Activated CD4-positive, alpha-beta memory T cell treated with anti-CD3 and anti-CD28 coated beads for 36 hours (primary cell): ENCODE measurements at places on chromosomes 13 and 19. TPM values are rescaled to one million over a fixed set of nuclear protein-coding genes. Genes with fewer than 3 reads are reported as not detected.
A peak's percentile ranks its signal among the peaks of the same experiment; 100 is the strongest.

DNA sequence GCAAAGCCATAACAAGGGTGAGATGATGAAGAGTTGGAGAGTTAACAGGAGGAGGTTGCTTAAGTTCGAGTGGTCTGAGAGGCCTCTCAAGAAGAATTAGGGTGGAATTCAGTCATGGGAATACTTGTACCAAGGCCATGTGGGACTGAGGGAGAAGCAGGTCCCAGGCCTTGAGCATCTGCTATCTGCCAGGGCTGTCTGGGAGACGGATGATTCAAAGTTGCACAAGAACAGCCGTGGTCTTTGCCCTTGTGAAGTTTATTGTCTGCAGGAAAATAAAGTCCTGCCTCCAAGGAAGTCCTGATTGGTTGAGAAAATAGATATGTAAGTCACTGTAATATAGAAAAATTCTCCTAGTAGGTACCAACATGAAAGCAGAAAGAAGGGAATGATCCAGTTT is 178.8 kb upstream of the RFC3 start:
- H3K27ac ChIP-seq = peak overlapping the region; percentile 92
- DNase-seq = no peak
- no peaks in the 10 kb centered on the region for H3K27me3 ChIP-seq
- H3K36me3 ChIP-seq = no peaks in the 10 kb centered on the region

- peaks cover 5% of the 10 kb centered on the region for H3K27me3 ChIP-seq
- no peak overlapping the region for H3K4me3 ChIP-seq
- no peak for DNase-seq
- no peaks in the 10 kb centered on the region for H3K4me1 ChIP-seq
- no peak overlapping the region for H3K27ac ChIP-seq
Measured at GRCh38 chr13:111401151-111401550, 80.7 kb downstream of the TEX29 start.

DNA sequence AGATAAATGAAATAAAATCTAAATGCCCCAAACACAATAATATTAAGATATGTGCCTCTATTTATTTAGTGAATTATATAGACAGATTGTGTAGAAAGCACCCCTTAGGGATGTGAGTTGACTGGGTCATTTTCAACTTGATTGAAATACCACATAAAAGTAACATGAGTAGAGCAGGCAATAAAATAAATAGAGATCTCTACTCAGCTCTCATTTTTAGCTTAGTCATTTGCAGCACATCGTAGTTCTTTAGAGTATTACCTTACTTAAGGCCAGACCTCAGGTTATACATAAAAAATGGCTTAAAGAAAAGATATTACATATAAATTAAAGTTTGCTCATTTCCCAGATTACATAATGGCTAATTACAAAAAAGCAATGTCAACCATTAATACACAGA is 1525.6 kb upstream of the PRR20A start:
- no peak overlapping the region for H3K4me3 ChIP-seq
- no peaks in the 10 kb centered on the region for H3K4me1 ChIP-seq
- DNase-seq = no peak
- H3K27ac ChIP-seq = no peak overlapping the region

GRCh38 chr13:23348262-23349127 is 85.0 kb downstream of the SACS start:
- H3K27me3 ChIP-seq = no peaks in the 10 kb centered on the region
- no peak overlapping the region for H3K4me3 ChIP-seq
- no peak overlapping the region for H3K27ac ChIP-seq
- no peak for DNase-seq
- peaks cover 84% of the 10 kb centered on the region for H3K36me3 ChIP-seq

DNA sequence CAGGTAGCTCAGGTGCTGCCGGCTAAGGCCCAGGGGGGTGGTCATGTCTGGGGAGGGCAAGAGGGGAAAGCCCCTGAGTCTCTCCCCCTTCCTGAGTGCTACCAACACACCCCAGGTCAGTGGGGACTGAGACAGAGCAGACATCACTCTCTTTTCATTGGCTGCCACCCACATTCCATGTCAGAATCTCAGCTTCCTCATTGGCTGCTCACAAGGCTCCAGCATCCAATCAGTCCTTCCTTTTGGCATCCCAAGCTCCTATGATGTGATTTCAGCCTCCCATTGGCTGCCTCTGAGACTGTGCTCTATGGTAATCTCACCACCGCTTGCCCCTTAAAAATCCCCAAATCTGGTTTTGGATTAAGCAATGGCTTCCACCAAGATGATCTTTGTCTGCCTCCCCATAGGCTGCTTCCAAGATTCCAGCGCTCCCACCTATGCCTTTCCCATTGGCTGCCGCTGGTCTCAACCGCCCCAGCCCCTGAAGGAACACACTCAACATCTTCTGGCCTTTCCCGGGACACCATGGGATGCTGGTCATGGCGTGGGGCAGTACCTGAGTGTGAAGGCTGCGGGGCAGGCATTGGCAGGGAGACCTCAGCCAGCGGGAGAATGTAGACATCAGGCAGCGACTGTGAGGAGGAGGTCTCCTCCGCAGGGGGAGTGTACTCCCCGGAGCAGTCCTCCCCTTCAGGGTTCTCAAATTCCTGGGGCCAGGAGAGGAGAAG is 2.0 kb downstream of the LMTK3 start:
- no peak for DNase-seq
- no peak overlapping the region for H3K27ac ChIP-seq
- no peaks in the 10 kb centered on the region for H3K36me3 ChIP-seq
- H3K4me3 ChIP-seq = no peak overlapping the region

DNA sequence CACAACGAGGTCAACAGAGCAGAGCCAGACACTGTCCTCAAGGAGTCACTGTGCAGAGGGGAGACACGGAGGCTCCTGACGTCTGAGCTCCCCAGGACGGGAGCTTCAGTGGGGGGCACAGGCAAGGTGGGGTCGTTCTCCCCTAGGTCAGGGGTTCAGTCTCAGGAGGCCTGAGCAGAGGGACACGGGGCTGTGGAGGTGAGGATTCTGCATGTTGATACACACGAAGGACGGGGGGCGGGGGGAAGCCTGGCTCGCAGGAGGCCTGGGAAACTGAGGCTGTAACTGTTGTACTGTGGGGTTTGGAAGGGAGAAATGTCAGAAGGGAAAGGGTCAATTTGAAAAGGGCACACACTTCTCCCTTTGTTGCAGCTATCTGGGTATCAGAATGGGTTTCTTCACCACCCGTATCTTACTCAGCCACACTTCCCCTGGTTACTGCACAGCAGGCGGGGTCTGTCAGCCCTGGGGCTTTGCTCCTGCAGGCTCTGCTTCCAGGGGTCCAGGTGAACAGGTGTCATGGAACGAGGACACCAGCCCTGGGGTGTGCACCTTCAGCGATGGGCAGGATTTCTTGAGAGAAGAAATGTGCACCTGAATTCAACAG is 748 bp upstream of the SIGLEC8 start:
- DNase-seq = no peak
- H3K27me3 ChIP-seq = peaks cover 22% of the 10 kb centered on the region
- no peak overlapping the region for H3K27ac ChIP-seq
- no peak overlapping the region for H3K4me3 ChIP-seq
- no peaks in the 10 kb centered on the region for H3K36me3 ChIP-seq

Gene SIGLEC12
- 0.24 TPM for total RNA-seq

GRCh38 chr19:16207490-16208025 is 9.8 kb downstream of the AP1M1 start:
- no peak for DNase-seq
- H3K4me1 ChIP-seq = peaks cover 40% of the 10 kb centered on the region
- peak overlapping the region; percentile 23 for H3K27ac ChIP-seq
- H3K27me3 ChIP-seq = no peaks in the 10 kb centered on the region
- H3K36me3 ChIP-seq = peaks cover 59% of the 10 kb centered on the region
- H3K4me3 ChIP-seq = no peak overlapping the region

Gene CD209
- not detected for total RNA-seq

GRCh38 chr19:36266375-36266961 is 51.6 kb downstream of the ZNF146 start:
- H3K27me3 ChIP-seq = no peaks in the 10 kb centered on the region
- H3K36me3 ChIP-seq = peaks cover 2% of the 10 kb centered on the region
- DNase-seq = no peak
- no peak overlapping the region for H3K27ac ChIP-seq

GRCh38 chr19:47699360-47699917 is 13.8 kb upstream of the EHD2 start:
- peaks cover 10% of the 10 kb centered on the region for H3K36me3 ChIP-seq
- no peaks in the 10 kb centered on the region for H3K27me3 ChIP-seq
- H3K27ac ChIP-seq = no peak overlapping the region

GRCh38 chr13:25874064-25874737 is 177.6 kb downstream of the SHISA2 start:
- peak overlapping the region; percentile 4 for H3K27ac ChIP-seq
- DNase-seq = peak; percentile 20
- no peak overlapping the region for H3K4me3 ChIP-seq
- H3K36me3 ChIP-seq = no peaks in the 10 kb centered on the region
- H3K27me3 ChIP-seq = no peaks in the 10 kb centered on the region

Gene C19orf18
- not detected for total RNA-seq

Gene ZNF709
- total RNA-seq = 2.4 TPM

DNA sequence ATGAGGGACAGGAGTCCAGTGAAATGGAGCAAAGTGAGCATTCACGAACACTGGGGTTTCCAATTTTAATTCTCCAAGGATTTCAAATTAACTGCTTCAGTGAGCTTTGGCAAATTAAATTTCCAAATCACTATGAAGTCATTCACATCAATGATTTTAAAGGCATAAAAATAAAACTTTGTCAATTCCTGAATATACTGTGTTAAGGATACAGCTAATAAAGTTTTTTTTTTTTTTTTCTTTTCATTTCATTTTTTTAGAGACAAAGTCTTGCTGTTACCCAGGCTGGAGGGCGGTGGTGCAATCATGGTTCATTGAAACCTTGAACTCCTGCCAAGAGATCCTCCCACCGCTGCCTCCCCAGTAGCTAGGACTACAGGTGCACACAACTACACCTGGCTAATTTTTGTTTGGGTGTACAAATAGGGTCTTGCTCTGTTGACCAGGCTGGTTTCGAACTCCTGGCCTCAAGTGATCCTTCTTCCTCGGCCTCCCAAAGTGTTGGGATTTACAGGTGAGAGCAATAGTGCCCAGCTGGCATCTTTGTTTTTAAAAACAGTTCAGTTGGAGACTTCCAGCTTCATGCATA is 21.9 kb downstream of the RBM26 start:
- H3K4me3 ChIP-seq = no peak overlapping the region
- no peak for DNase-seq
- no peaks in the 10 kb centered on the region for H3K27me3 ChIP-seq
- peaks cover 11% of the 10 kb centered on the region for H3K36me3 ChIP-seq
- H3K27ac ChIP-seq = no peak overlapping the region

- no peaks in the 10 kb centered on the region for H3K27me3 ChIP-seq
- no peaks in the 10 kb centered on the region for H3K36me3 ChIP-seq
- H3K4me1 ChIP-seq = peaks cover 24% of the 10 kb centered on the region
- H3K4me3 ChIP-seq = no peak overlapping the region
- no peak for DNase-seq
Measured at GRCh38 chr13:39820606-39821005, 165.1 kb downstream of the COG6 start.

Gene MCF2L
- total RNA-seq = 7.1 TPM

- H3K4me3 ChIP-seq = no peak overlapping the region
- no peak overlapping the region for H3K27ac ChIP-seq
- H3K27me3 ChIP-seq = no peaks in the 10 kb centered on the region
- H3K36me3 ChIP-seq = peaks cover 10% of the 10 kb centered on the region
Measured at GRCh38 chr19:5971714-5972354, 6.1 kb downstream of the RANBP3 start.

GRCh38 chr13:110329798-110330461 is 22.8 kb downstream of the COL4A2 start:
- no peak overlapping the region for H3K27ac ChIP-seq
- H3K27me3 ChIP-seq = peaks cover 16% of the 10 kb centered on the region
- no peak for DNase-seq
- no peak overlapping the region for H3K4me3 ChIP-seq

Gene ZNF132
- 3.1 TPM for total RNA-seq

Gene RAB20
- total RNA-seq = 1.4 TPM

- no peaks in the 10 kb centered on the region for H3K27me3 ChIP-seq
- H3K4me3 ChIP-seq = no peak overlapping the region
- DNase-seq = no peak
Measured at GRCh38 chr13:104584481-104584880, 1518.3 kb upstream of the SLC10A2 start.

- H3K27ac ChIP-seq = no peak overlapping the region
- no peak overlapping the region for H3K4me3 ChIP-seq
- no peaks in the 10 kb centered on the region for H3K36me3 ChIP-seq
- DNase-seq = no peak
- peaks cover 3% of the 10 kb centered on the region for H3K4me1 ChIP-seq
- peaks cover 24% of the 10 kb centered on the region for H3K27me3 ChIP-seq
Measured at GRCh38 chr13:77925616-77926015, 7.0 kb upstream of the EDNRB start.

DNA sequence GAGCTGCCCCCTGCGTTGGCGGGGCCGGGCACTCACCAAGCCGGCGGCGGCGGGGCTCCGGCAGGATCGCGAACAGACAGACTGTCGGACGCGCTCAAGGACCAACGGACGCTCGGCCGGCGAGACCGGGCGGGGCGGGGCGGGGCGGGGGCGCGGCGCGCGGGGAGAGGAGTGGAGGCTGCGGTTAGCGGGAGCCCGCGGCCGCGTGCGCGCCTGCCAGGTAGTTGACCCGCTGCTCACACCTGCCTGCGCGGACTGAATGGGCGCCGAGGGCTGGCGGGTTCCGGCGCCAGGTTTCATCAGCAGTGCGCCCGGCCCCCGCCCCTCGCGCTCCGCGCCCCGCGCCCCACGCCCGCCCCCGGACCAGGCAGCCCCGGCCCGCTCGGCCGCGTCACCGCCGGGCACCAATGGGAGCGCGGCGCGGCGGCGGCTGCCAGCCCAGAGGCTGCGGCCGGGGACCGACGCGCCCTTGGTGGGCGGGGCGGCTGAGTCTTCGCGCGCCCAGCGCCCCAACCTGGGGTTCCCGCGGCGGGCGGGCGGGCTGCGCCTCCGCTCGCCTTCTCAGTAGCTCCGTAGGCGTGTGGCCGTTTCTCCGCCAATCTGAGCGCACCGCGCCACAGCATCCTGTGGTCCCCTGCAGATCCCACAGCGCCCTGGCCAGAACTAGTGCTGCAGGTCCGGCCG is at the start of gene SLC7A1:
Gene SLC7A1, minus strand, starts transcription at position 309 of the 684 bp plus-strand sequence. CDS start 59,500 bp downstream, outside the sequence.
- H3K4me1 ChIP-seq = peaks cover 45% of the 10 kb centered on the region
- peak within 1 kb of the TSS; percentile 89 for H3K4me3 ChIP-seq
- peaks cover 1% of the 10 kb centered on the region for H3K27me3 ChIP-seq
- H3K36me3 ChIP-seq = peaks cover 27% of the 10 kb centered on the region
- peak within 1 kb of the TSS; percentile 97 for H3K27ac ChIP-seq

DNA sequence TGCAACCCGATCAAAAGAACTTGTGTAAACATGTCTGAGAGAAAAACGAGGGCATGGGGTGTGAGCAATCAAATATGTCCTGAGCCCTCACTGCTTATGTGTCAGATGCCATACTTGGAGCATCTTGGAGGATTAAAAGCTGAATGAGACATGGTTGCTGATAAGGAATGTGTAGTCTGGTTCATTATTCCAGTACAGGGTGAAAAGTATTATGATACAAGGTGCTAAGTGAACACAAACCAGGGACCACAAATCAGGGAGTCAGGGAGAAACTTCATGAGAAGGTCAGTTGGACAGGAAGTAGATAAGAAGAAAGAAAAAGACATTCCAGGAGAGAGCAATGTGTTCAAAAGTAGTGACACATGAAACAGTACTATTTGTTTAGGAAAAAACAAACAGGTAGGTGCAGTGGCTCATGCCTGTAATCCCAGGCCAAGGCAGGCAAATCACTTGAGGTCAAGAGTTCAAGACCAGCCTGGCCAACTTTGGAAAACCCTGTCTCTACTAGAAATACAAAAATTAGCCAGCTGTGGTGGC is 2.0 kb upstream of the RCBTB1 start:
- H3K4me3 ChIP-seq = no peak overlapping the region
- peaks cover 22% of the 10 kb centered on the region for H3K4me1 ChIP-seq
- no peaks in the 10 kb centered on the region for H3K27me3 ChIP-seq
- H3K27ac ChIP-seq = no peak overlapping the region
- no peak for DNase-seq

Gene CNFN
- not detected for total RNA-seq
